Right hindlimb (tissue), 1 donor: ENCODE measurements at places on chromosomes 6 and 20.

DNA sequence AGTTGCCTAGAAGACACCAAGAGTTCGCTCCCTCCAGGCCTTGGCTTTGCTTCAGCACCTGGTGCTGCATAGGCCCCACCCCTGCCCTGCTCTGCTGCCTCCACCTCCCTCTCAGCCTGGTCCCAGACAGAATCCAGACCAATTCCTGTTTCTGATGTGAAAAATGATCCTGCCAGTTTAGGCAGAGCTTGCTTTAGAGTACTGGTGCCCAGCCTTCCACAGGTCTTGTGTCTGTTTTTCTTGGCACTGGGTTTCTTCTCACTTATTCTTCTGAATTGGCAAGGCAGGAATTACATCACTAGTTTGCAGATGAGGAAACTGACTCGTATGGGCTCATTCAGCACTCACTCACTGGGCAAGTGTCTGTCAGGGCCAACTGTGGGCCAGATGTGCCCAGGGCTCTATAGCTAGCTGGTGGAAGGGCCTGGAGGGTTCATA, 53.0 kb downstream of the HLA-A start:
- no peak for DNase-seq

- DNase-seq: no peak
Observed at GRCh38 chr6:70411542-70412251, 1.6 kb upstream of the FAM135A start.

- DNase-seq: no peak
Observed at GRCh38 chr6:134416418-134417154, 98.7 kb upstream of the SGK1 start.

DNA sequence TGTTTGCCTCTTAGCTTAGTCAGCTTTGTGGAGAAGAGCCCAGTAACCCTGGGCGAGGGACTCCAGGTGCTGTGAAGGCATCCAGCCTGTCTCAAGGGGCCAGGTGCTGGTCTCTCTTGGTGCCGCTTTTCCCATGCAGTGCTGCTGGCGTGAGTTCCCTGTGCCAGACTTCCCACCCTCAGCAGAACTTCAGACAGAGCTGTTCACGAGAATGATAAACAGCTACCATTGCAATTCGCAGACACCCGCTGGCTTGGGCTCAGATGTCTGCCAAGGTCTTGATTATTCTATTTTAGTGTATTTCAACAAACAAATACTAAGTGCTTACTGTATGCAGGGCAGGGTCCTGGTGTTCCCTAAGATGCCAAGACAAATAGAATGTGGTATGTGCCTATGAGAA, 57.7 kb downstream of the RNF217 start:
- DNase-seq: no peak

DNA sequence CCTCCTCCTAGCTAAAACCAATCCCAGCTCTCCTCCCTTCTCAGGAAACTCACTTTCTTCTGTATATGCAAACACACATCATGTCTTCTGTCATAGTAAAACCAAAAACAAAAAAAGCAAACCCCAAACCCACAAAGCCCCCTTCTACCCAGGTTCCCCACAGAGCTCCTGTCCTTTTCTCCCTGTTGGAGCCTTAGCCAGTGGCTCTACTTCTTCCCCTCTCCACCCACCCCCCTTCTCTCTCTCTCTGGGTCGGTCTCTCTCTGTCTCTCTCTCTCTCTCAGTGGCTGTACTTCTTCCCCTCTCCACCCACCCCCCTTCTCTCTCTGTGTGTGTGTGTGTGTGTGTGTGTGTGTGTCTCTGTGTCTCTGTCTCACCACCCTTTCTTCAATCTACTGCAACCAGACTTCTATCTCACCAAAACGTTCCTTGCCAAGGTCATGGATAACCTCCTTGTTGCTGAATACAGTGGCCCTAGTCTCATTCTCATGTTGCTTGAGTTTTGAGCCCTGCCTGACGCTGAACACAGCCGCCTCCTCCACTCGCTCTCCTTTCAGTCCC, 8.7 kb upstream of the OSER1 start:
- no peak for DNase-seq

GRCh38 chr6:108779536-108780275, 68.5 kb upstream of the ARMC2 start:
- DNase-seq: no peak

DNA sequence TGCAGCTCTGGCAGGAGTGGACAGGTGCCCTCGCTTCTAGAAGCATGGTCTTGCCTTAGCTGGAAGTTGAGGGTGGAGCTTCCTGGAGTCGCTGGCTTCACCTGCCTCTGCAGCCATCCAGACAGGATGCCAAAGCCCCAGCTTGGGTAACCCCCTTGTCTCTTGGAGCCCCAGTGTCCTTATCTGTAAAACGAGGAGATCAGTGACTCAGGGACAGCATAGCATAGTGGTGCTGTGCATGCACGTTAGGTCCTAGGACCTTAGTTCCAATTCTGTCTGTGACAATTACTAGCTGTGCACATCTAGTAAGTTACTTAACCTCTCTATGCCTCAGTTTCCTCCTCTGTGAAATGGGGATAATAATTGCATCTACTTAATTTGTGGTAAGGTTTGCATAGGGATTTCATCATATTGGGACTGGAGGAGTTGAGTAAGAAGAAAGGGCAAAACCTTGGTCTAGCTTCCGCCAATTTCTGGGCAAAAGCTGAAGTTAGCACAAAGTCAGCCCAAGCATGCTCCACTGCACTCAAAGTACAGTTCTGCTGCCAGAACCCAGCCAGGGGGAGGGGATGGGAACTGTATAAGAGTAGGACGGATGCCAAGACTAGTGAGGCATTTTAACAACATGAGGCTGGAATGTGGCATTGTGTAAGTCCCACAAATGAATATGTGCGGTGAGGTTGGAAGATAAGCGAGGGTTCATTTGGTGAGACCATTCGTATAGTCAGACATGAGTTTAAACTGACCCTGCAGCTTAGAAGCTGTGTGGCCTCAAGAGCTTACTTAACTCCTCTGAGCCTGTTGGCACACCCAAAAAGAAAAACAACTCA, 24.5 kb downstream of the TOX2 start:
- peak; percentile 74 for DNase-seq

DNA sequence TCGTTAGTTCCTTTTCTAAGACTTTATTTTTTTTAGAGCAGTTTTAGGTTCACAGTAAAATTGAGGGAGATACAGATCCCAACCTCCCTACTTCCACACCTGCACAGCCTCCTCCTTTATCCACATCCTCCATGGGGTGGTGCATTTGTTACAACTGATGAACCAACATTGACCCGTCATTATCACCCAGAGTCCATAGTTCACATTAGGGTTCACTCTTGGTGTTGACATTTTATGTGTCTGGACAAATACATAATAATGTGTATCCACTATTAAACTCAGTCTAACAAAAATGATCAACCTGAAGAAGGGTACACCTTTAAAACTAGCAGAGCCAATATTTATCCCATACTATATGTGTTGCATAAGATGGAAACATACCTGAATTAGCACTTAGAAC, 130.4 kb upstream of the CCDC28A start:
- no peak for DNase-seq

- no peak for DNase-seq
Observed at GRCh38 chr20:38501858-38502436, 29.3 kb downstream of the RALGAPB start.

DNA sequence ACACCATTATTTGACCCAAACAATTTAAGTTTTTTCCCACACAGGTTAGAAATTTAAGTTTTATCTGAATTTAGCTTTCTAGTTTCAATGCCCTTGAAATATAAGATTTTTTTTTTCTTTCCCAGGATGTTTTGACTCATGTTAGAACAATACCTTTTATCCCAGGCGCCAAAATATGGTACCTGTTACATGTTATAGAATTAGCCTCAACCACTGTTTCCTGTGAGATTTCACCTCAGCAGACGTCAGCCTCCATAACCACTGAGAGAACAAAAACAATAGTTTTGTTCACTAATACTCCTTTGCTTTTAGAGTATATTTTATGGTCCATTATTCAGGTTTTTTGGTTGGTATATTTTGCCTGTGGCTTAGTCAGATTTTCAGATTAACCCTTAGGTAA, 302.9 kb downstream of the CDKAL1 start:
- DNase-seq: no peak

- DNase-seq: peak; percentile 83
Observed at GRCh38 chr6:157148391-157149323, 174.7 kb downstream of the TMEM242 start.

DNA sequence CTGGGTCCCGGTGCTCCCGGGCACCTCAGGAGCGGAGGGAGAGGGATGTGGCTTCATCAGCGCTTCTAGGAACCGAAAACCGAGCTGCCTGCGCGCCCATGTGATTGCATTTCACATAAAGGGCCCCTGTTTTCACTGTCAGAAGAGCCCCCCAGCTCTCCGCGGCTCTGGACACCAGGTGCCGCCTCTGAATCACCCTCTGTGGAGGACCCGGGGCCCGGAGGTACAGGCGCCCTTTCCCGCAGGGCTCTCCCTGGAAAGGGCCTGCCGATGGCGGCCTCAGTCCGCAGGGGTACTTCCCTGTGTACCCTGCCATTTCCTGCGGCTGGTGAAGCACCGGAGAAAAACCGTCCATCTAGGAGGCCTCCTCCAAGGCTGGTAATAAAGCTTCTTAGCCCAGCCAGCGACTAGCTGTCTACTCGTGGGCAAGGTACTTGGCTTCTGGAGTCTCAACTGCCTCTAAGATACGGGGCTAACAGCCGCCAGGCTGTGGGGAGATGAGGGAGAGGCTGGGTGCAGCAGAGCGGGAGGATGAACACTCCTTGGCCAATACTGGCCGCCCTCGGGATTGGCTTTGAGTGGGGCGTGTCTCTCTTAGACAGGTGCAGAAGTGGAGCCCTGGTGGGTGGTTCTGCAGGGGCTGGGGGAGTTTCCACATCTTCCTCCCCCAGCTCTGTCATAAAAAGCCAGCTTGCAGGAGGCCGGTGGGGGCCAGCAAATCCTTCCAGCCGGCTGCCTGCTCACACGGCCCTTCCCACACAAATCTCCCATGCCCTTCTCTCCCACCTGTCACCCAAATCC, 1.6 kb downstream of the PPP1R16B start:
- DNase-seq: no peak

DNA sequence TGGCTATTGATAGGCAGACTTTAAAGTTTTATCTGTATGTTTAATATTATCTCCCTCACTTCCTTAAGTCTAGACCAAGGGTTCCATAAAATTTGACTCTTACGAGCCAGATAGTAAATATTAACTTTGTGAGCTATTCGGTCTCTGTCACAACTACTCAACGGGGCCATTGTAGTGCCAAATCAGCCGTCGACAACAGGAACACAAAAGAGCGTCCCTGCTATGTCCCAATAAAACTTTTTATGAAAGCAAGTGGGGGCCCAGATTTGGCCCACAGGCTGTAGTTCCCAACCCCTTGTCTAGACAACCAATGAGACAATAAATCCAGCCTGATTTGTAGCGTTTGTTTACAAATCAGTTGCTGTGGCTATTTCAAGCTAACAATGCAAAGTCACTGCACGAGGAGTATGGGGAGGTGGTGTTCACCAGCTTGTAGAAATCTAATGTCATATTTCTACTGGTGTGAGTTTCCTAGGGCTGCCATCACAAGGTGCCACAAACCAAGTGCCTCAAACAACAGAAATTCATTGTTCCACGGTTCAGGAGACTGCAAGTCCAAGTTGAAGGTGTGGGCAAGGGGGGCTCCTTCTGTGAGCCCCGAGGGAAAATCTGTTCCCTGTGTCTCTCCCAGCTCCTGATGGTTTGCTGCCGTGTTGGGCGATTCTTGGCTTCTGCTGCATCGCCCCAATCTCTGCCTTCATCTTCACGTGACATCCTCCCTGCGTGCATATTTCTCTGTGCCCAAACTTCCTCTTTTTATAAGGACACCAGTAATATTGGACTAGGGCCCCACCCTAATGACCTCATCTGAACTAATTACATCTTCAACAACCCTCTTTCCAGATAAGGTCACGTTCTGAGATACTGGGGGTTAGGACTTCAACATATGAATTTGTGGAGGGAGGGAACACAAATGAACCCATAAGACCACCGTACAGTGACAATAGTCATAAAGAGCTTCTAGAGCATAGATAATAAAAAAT, 356.0 kb upstream of the JARID2 start:
- no peak for DNase-seq

DNA sequence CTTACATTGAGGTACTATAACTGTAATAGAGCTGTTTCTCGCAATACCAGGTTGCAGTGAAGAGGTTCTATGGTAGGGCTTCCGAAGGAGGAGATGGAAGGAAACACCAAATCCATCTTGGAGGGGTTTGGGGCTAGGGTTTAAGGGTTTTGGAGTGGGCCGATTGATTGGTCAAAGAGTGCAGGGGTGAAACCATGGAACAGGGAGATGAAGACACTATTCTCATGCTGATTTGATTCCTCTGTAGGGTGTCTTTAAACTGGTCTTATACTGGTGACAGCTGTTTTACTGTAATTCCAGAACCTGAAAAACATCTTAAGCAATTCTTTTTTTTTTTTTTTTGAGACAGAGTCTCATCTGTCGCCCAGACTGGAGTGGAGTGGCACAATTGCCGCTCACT, 7.8 kb downstream of the SMIM13 start:
- no peak for DNase-seq

- DNase-seq: no peak
Observed at GRCh38 chr6:111410371-111410770, 72.6 kb downstream of the REV3L start.

- DNase-seq: no peak
Observed at GRCh38 chr6:20313051-20313450, 88.6 kb upstream of the E2F3 start.

GRCh38 chr20:33609504-33609903, 52.6 kb upstream of the C20orf144 start:
- DNase-seq: no peak

GRCh38 chr20:33130568-33131061, 37.3 kb upstream of the BPIFA2 start:
- DNase-seq: no peak

DNA sequence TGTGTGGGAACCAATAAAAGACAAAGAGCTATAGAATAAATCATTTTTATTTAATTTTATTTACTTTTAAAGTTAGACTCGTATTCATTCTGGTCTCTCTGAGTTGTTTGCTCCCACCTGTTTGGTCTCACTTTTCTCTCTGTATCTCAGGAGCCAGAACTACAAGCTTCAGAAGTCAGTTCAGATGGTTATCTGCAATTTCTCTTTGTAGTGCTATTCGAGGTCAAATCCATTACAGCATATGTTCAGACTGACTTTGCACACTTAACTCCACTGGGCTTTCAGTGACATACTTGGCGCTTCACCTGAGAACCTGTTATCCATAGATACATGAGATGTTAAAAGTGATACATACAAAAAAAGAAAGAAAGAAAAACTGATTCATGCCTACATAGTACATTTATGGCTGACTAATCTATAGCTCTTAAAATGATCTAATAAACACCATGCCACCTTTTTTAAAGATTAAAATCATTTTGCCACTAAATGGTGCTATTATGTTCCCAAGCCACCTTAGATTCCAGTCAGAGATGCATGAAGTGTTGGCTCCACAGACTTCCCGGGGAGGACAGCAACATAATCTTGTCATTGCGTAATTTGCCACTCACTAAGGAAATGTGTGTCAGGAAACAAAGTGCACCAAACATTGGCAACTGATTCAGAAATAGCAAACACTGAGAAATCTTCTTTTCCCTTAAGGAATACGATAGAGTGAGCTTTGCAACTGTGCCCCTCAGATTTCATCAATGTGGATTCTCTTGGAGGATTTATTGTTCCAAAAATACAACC, 396.7 kb downstream of the HACE1 start:
- DNase-seq: no peak

DNA sequence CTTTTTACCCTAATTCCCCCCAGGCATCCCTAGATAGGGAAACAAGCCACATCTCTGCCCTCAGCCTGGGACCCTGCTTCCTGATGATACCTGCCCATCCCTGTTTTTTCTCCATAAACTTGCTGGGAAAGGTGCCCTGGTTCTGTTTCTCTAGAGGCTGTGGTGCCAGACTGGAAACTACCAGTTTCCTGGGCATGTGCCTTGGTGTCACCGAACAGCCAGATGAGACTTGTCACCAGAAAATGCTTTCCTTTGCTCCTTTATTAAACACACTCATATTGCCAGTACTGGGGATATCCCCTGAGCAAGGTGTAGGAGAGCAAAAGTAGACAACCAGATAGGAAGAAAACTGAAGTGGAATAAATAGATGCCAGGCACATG, 16.8 kb downstream of the SRSF3 start:
- no peak for DNase-seq
